Uterus (tissue), 4 donors: ENCODE measurements at places on chromosomes 2 and 18. TPM values are rescaled to one million over a fixed set of nuclear protein-coding genes. Genes with fewer than 3 reads are reported as not detected.

- DNase-seq = no peak
Measured at GRCh38 chr2:113167115-113167932, 6.4 kb upstream of the PSD4 start.

DNA sequence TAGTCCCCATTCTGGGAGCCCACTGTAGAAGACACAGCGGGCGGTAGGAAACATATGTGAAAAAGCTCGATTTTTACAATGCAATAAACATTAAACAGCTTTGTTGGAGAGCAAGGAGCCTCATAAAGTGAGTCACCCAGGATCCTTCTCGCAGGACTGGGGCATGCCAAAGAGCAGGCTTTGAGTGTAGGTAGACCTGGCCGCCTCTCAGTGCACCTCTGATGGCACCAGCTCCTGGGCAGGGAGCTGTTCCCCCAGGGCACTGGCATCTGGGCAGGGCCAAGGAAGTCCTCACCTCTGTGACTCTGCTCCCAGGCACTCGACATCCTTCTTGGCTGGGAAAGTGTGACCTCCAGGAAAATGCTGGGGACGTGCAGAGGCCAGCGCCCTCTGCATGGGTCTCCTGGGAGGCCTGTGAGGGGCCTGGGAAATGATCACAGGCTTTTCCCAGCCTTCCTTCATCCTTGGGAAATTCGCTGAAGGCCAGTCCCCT lies 94.2 kb downstream of the POLR1A start:
- DNase-seq = peak; percentile 11

- no peak for DNase-seq
Measured at GRCh38 chr18:22141211-22141610, 28.2 kb upstream of the GATA6 start.

The SAG gene
- 0.07 TPM for total RNA-seq

The MROH2A gene
- total RNA-seq = not detected
